ENCODE measurements at places on chromosomes 1 and 21. TPM values are rescaled to one million over a fixed set of nuclear protein-coding genes. Genes with fewer than 3 reads are reported as not detected.

Gene KCNE1
- 2.2 TPM for total RNA-seq

Gene PKNOX1
- 25.4 TPM for total RNA-seq

Gene RAD54L
- 1.9 TPM for total RNA-seq

Gene TMEM82
- total RNA-seq, result not detected

Gene EVI5
- total RNA-seq, result 54.8 TPM

Gene ADGRL4
- 3.1 TPM for total RNA-seq

Gene ACOT11
- total RNA-seq, result 7.2 TPM

Gene RNU1-2
- under 0.01 TPM for total RNA-seq

Gene LCE1B
- total RNA-seq, result not detected

Gene C4BPB
- total RNA-seq, result not detected

Gene HEYL
- 0.63 TPM for total RNA-seq

Gene TFAP2E
- 0.31 TPM for total RNA-seq

Gene SLC35F3
- total RNA-seq, result 1.9 TPM

Measured in parietal lobe (tissue), 2 donors.